ENCODE measurements at places on chromosomes 2 and 18.

GRCh38 chr2:43854671-43855070 is 15.9 kb downstream of the ABCG8 start:
- DNase-seq, result no peak

- DNase-seq, result no peak
Measured at GRCh38 chr2:125870264-125870663, 785.7 kb upstream of the GYPC start.

DNA sequence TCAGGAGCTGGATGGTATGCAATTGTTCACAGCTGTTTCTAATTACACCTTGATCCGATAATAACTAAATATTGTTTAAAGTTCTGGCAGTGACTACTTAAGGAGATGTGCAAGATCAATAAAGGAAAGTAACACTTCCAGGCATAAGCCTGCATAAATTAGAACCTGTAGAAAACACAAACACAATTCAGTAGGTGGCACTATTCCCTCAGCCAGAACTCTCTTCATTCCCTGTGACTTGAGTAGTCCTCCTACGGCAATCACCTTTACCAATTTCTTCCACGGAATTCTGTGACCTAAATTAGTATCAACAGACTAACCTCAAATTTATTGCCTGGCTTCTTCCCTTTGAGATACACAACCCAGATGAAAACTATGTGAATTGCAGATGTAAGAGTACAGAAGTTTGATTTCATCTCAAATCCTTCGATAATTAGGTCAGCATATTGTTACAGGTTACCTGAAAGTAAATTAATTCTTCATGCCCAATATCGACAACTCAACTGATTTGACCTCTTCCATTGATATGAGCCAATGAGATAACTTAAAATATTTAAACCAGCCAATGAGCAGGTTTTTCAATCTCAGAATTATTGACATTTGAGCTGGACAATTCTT is 137.8 kb downstream of the PID1 start:
- DNase-seq, result no peak

GRCh38 chr18:51541230-51541629 is 343.7 kb upstream of the MEX3C start:
- no peak for DNase-seq

GRCh38 chr2:103427567-103427966 is 665.7 kb downstream of the TMEM182 start:
- DNase-seq, result no peak

GRCh38 chr2:20273042-20273441 is 48.1 kb upstream of the SDC1 start:
- DNase-seq, result no peak

- no peak for DNase-seq
Measured at GRCh38 chr18:75492852-75493251, 65.3 kb upstream of the SMIM21 start.

GRCh38 chr2:173386738-173387065 is 32.0 kb downstream of the CDCA7 start:
- DNase-seq, result no peak

DNA sequence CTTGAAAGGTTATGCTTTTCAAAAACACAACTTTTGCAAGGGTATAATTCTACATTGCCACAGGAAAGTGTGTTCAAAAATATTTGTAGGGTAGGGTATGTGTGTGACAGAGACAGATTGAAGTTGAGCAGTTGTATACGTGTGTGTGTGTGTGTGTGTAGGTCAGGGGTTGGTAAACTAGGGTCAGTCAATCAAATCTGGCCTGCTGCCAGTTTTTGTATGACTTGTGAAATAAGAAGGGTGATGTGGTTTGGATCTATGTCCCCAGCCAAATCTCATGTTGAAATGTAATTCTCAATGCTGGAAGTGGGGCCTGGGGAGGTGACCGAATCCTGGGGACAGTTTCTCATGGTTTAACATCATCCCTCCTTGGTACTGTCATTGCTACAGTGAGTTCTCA is 148.2 kb downstream of the CERS6 start:
- no peak for DNase-seq

DNA sequence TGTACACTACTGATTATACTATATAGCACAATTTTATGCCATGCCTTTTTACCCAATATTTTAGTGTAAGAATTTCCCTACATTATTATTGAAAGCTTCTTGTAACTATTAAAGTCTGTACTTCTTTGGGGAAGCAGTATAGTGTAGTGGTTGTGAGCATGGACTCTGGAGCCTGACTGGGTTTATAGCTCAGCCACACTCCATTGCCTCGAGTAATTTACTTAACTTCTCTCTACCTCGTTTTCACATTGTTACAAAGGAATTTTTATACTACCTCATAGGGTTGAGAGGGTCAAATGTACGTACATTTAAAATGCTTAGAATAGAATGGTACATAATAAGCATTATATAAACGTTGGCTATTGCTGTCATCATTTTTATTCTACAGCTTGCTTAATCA is 139.2 kb downstream of the UBR3 start:
- DNase-seq, result no peak

All from D721Med (cell line).